AG04450 (cell line): ENCODE measurements at places on chromosomes 3 and 15.

DNA sequence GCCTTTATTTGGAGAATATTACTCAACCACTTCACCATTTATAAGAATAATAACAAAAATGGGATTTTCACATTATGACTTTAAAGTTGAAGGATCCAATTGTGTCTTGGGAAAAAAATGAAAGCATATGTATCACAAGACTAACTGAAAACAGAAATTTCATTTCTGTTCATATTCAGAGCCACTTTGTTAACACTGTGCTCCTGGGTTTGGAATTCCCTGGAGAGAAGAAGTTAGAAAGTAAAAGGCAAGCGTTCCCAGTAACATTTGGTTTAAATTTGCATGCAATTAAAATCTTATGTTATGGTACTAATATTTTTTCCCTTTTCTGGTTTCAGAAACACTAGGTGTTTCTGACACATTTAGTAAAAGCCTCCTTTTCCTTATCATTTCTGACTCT, 230.8 kb downstream of the RBMS3 start:
- no peak for DNase-seq

- no peak for DNase-seq
Observed at GRCh38 chr15:85621094-85621493, 173.6 kb downstream of the KLHL25 start.

GRCh38 chr3:44885618-44886017, 11.2 kb downstream of the TGM4 start:
- peak; percentile 80 for DNase-seq

- DNase-seq, result no peak
Observed at GRCh38 chr3:151460228-151460627, 633 bp downstream of the IGSF10 start.

GRCh38 chr3:34934660-34935059, 704.7 kb upstream of the ARPP21 start:
- no peak for DNase-seq

- DNase-seq, result no peak
Observed at GRCh38 chr3:124569761-124570160, 160.5 kb upstream of the UMPS start.

GRCh38 chr15:55879181-55879580, 114.2 kb downstream of the NEDD4 start:
- no peak for DNase-seq

GRCh38 chr3:19457449-19457848, 309.1 kb downstream of the KCNH8 start:
- no peak for DNase-seq

- peak; percentile 33 for DNase-seq
Observed at GRCh38 chr3:115099986-115100571, 47.0 kb downstream of the ZBTB20 start.

GRCh38 chr3:149342413-149343380, 9.3 kb upstream of the TM4SF18 start:
- DNase-seq, result peak; percentile 63

DNA sequence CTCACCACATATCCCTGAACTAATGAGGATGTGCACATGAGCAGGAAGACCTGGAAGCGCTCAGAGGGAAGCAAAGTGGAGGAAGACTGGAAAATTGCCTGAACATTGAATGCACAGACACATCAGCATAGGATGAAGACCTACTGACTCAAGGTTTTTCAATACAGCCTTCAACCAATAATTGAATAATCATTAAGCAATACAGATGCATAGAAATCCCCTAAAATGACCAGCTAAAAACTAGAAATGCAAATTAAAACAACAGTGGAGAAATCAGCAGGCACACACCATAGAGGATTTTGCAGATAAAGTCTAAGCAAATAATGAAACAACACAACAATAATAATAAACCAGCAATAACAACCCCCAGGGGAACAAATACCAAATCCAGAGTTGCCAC, 80.4 kb downstream of the CEP152 start:
- DNase-seq, result no peak

DNA sequence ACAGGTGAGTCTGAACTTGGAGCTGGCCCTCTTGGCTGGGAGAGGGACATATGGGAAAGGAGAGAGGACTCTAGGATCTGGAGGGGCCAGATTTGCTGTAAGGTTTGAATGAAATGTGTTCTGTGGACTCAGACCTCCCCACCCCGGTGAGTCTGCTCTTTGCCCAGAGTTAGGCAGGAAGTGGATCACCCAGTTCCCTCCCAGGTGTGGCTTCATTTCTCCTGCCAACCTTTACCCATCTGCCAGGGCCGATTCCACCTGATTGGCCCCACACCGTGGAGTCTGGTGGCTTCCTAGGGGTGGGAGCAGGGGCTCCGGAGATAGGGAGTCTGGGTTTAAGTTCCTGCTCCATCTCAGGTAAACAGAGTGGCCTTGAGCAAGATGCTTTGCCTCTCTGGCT, 25.5 kb downstream of the CD276 start:
- DNase-seq, result no peak

DNA sequence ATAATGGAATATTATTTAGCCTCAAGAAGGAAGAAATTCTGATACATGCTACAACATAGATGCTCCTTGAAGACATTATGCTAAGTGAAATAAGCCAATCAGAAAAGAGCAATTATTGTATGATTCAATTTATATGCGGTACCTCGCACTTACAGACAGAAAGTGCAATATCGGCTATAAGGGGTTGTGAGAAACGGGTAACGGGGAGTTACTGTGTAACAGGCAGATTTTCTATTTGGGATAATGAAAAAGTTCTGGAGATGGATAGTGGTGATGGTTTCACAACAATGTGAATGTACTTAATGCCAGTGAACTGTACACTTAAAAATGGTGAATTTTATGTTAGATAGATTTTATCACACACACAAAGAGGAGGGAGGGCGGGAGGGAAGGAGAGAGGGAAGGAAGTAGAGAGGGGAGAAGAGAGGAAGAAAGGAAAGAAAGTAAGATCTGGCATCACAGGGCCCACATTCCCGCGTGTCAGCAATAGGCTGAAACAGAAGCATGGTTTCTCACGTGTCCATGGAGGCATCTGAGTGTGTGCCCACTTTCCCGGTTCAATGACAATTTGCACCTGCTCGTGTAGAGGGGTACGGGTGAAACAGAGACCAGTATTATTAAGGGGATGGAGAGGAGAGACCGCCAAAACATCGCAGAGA, 700 bp upstream of the BLM start:
- DNase-seq, result no peak

GRCh38 chr15:72468103-72468502, 6.0 kb upstream of the ARIH1 start:
- DNase-seq, result no peak

- no peak for DNase-seq
Observed at GRCh38 chr3:196914866-196915265, 27.5 kb downstream of the NCBP2 start.

DNA sequence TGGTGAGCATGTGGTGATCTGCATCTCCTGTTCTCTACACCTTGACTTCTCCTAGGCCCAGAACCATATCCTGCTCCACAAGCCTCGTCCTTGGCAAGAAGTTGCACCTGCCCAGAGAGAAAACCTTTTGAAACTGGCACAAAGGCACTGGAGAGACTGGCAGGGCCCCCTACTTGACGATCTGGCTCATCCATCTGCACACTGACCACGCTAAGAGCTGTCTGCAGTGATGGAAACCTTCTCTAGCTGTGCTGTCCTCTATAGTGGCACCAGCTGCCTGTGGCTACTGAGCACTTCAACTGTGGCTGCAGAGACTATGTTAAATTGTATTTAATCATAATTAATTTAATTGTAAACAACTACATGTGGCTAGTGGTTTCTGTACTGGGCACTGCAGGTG, 26.2 kb upstream of the SRP14 start:
- no peak for DNase-seq

- peak; percentile 95 for DNase-seq
Observed at GRCh38 chr3:127792541-127793292, 29.6 kb downstream of the MGLL start.

GRCh38 chr3:172692751-172693338, 18.0 kb downstream of the NCEH1 start:
- no peak for DNase-seq

GRCh38 chr15:64544450-64544849, 84.1 kb downstream of the ZNF609 start:
- DNase-seq, result no peak

DNA sequence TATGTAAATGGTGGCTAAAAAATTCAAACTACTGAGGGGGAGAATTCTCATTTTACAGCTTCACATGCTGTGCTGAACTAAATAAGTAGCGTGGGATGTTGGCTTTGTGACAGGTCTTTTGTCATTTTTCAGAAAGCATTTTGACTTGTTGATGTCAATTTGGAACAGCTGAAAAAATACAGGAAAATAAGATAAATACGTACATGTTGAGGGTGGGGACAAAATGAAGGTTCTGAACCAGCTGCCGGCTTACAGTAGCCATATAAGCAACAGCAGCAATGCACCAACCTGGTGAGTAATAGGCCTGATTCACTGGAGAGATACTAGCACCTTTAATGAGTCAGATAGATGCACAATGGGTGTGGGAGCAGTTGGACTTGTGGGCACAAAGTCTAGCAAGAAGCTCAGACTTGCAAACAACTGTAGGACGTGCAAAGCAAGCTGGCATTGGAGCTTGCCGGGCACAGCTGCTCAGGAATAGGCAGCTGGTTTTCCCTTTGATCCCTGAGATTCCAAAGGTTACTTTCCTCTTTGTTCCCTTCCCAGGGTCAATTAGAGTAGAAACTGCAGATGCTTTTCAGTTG, 12.9 kb downstream of the B3GNT5 start:
- peak; percentile 10 for DNase-seq

- DNase-seq, result no peak
Observed at GRCh38 chr15:98794211-98794610, 145.9 kb downstream of the IGF1R start.

DNA sequence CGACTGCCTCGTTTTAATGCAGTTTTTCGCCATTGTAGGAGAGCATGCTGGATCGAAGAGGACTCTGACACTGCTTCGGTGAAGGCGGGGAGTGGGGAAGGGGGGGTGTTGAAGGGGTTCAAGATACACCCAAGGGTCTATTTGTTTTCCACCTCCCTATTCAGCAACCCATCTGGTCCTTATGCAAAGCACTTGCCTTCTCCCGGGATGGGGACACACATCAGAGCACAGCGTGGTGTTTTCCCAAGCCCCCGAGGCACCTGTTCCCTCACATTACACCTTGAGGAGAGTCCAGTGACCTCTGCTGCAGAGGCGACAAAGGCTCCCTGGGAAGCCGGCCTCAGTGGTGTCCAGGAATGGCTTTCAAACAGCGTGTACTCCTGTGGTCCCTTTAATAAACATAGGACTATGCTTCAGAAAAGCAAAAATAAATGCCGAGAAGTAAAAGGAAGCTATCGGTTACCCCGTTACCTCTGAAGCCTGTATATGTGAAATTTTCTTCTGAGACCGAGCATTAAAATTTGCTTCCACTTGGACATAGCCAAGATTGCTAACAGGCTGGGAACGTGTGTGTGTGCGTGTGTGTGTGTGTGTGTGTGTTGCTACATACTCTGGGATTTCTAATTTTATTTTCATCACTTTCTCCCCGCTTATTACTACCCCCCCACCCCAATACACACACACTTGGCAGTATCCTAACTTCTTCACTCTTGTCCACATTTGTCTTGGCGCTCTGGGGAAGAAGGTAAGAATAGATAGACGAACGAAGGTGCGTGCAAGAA, 53.2 kb downstream of the CCDC54 start:
- DNase-seq, result no peak

DNA sequence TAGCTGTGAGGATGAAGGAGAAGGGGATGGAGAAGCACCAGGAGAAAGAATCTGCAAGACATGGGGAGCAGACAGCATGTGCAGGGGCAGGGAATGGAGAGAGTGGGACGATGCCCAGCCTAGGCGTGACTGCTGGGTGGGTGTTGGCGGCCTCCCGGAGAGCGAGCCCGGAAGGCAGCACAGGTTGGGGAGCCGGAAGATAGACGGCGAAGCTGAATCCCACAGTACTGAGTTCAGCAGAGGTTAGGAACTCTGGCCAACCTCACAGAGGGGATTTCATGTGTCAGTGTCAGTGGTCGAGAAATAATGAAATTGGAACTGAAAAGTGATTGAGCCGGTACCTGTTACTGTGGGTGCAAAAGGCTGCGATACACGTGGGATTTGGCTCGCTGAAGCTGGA, 55.2 kb downstream of the PXYLP1 start:
- DNase-seq, result no peak

DNA sequence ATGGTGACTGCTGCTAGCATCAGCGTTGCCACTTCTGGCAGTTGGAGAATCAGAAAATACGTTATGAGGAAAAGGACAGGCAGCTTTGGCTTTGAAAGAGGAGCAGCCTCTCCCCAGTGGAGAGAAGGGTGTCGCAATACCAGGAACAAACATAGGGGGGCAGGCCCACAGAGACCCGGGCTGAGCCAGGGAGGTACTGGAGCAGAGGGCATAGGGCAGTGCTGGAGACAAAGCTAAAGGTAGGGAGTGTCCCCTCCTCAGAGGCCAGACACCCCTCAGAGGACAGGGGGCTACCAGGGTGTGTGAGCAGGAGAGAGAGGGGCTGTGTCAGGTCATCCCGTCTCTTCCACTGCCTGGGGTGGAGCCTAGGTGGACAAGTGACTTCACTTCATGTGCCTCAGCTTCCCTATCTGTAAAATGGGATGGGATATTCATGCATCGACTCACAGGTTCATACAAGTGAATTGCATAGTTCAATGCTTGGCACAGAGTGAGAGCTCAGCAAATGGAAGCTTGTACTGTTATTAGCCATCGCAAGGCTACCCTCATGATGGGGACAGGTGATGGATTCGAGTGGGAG, 49.7 kb upstream of the LIMD1 start:
- DNase-seq, result no peak

DNA sequence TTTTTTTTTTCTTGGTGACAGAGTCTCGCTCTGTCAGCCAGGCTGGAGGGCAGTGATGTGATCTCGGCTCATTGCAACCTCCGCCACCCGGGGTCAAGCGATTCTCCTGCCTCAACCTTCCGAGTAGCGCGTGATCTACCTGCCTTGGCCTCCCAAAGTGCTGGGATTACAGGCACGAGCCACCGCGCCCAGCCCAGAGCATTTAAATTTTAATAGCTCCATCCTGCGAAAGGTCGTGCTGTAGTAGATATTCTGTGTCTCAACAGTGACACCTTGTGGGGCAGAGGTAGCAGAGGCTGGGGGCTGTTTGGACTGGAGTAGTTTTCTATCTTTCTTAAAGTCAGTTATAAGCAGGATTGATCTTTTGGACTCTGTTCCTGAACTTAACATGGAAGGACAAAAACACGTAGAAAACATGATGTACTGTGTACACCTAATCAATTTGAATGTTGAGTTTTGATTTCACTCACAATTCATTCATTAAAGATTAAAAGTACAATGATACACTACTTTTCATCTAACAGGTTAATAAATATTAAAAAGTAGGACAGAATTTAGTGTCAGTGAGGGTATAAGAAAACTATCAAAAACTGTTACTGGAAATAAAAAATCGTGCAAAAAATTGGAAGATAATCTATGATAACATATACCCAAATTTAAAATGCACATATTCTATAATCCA, 11.0 kb upstream of the PDCD6IP start:
- peak; percentile 32 for DNase-seq
